SK-N-SH (cell line): ENCODE measurements at places on chromosomes 1 and 21. TPM values are rescaled to one million over a fixed set of nuclear protein-coding genes. Genes with fewer than 3 reads are reported as not detected.

The PPM1J gene
- 5.3 and 6.7 TPM in 2 replicates for polyA plus RNA-seq

The GPR52 gene
- 0.08 TPM in 1 of 2 replicates, not detected in the other for polyA plus RNA-seq

The TRIM58 gene
- polyA plus RNA-seq = 0.13 and 0.35 TPM in 2 replicates

The ANGPTL3 gene
- polyA plus RNA-seq = not detected in 2 replicates

The PKP1 gene
- not detected in 2 replicates for polyA plus RNA-seq

The PGLYRP3 gene
- polyA plus RNA-seq = not detected in 2 replicates

The KRTAP11-1 gene
- not detected in 2 replicates for polyA plus RNA-seq

DNA sequence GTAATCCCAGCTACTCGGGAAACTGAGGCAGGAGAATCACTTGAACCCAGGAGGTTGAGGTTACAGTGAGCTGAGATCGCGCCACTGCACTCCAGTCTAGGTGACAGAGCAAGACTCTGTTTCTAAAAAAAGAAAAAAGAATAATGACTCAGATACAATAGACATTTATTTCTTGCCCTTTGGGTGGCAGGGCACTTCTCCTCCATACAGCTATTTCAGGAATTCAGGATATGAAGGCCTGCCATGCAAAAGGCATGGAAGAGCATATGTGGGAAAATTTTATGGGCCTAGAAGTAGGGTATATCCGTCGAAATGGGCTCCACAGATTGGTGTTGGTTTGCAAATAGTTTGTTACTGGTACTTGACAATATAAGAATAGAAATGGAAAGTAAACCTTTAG, 20.2 kb upstream of the POGZ start:
- DNase-seq = no peak
- H3K27me3 ChIP-seq = no peaks in the 10 kb centered on the region
- no peak overlapping the region for H3K27ac ChIP-seq
- no peaks in the 10 kb centered on the region for H3K4me1 ChIP-seq
- H3K36me3 ChIP-seq = no peaks in the 10 kb centered on the region
- H3K4me3 ChIP-seq = no peak overlapping the region

DNA sequence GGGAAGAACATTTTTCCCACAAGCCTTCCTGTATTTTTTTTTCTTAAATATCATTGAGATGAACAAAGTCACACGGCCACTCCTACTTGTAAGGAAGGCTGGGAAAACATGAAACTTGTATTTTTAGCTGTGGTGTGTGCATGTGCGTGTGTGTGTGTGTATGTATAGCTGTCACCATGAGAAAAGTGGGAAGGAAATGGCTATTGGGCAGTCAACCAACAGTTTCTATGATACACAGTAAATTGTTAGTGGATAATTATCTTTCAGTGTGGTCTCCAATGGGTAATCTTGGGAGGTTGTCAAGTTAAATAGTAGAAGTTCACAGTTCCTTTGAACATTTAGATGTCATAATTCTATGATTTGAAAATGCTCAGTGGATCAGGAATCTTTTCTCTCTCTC, 132.7 kb upstream of the USP24 start:
- no peaks in the 10 kb centered on the region for H3K36me3 ChIP-seq
- DNase-seq = no peak
- H3K27me3 ChIP-seq = no peaks in the 10 kb centered on the region
- H3K4me1 ChIP-seq = no peaks in the 10 kb centered on the region

DNA sequence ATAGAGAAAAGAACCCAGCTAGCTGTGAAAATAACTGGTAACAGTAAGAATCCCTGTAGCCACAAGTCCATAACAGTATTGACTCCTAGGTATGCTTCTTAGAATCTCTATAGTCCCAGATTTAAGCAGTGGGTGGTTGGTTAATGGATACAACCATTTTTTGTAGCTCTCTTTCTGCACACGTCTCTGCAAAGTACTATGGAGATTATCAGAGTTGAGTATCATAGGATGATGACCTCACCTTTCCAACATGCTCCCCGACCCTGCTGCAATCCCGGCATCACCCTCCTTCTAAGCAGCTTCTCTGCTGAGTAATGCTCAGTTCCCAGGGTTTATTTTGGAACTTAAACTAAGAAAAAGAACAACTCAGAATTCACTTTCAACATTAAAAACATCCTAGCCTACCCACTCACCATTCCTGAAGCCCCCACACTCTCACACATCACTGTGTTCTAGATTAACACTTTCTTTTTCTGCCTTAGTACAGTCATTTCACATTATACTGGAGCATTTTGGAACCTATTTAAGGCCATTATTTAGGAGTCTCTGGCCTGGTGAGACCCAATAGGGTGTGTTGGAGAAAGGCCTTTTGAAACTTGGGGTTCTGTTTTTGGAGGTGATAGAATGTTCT, 2.7 kb downstream of the MLLT11 start:
- H3K27me3 ChIP-seq = no peaks in the 10 kb centered on the region
- H3K4me3 ChIP-seq = peak overlapping the region; percentile 79
- peak; percentile 48 for DNase-seq
- peaks cover 13% of the 10 kb centered on the region for H3K4me1 ChIP-seq

GRCh38 chr1:89466307-89466930, 58.2 kb upstream of the LRRC8B start:
- no peaks in the 10 kb centered on the region for H3K4me1 ChIP-seq
- H3K27me3 ChIP-seq = no peaks in the 10 kb centered on the region
- H3K4me3 ChIP-seq = no peak overlapping the region
- no peak overlapping the region for H3K27ac ChIP-seq

DNA sequence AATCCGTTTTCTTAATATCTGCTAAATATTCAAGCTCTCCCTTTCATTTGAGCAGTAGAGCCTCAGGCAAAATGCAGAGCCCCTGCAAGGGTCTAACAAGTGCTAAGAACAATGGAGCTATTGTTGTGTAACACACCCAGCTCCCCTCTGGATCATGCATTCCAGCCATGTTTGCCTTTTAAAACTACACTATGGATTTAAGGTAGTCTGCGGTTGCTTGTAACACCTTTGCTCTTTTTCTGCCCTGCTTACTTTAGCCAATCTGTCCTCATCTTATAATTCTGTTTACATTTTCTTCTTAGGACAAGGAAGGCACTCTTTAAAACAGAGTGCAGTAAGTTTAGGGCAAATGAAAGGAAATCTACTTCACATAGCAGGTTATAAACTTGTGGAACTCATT, 60.0 kb upstream of the C1orf105 start:
- H3K36me3 ChIP-seq = no peaks in the 10 kb centered on the region
- peaks cover 43% of the 10 kb centered on the region; the same call in 1 of the 2 replicates for H3K4me1 ChIP-seq
- H3K4me3 ChIP-seq = no peak overlapping the region
- H3K27me3 ChIP-seq = no peaks in the 10 kb centered on the region
- H3K27ac ChIP-seq = peak overlapping the region; percentile 100

- no peak overlapping the region for H3K4me3 ChIP-seq
- no peak overlapping the region for H3K27ac ChIP-seq
- no peak for DNase-seq
These were observed 70.2 kb upstream of the CDC42BPA start for GRCh38 chr1:227388214-227389168.
